ENCODE measurements at places on chromosomes 6 and 20.

GRCh38 chr6:76043690-76044089 is 28.8 kb downstream of the IMPG1 start:
- no peaks in the 10 kb centered on the region for H3K27me3 ChIP-seq
- H3K36me3 ChIP-seq = no peaks in the 10 kb centered on the region
- H3K27ac ChIP-seq = no peak overlapping the region
- H3K4me1 ChIP-seq = no peaks in the 10 kb centered on the region

DNA sequence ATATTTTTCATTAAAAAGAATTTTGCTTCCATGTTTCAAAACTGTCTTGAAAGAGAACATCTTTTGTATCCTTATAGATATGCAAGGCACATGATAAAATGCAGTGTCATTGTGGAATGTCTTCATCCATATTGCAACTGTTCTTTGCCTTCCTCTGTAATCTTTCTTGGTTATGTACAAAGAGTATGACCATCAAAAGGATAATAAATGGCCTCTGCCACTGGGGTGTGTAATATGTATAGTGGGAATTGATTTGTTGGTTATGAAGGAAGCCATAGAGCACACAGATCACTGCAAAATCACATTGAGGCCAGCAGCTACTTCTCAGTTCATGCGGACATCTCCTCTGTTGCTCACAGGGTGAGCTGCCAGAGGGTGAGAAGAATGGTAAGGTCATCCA is 703.5 kb downstream of the TFAP2A start:
- no peaks in the 10 kb centered on the region for H3K27me3 ChIP-seq
- H3K4me1 ChIP-seq = no peaks in the 10 kb centered on the region
- H3K36me3 ChIP-seq = no peaks in the 10 kb centered on the region
- no peak for DNase-seq

GRCh38 chr6:10163203-10163962 is 251.5 kb downstream of the TFAP2A start:
- H3K36me3 ChIP-seq = no peaks in the 10 kb centered on the region
- H3K4me3 ChIP-seq = no peak overlapping the region
- no peaks in the 10 kb centered on the region for H3K4me1 ChIP-seq
- H3K27ac ChIP-seq = no peak overlapping the region
- DNase-seq = no peak
- H3K27me3 ChIP-seq = no peaks in the 10 kb centered on the region

GRCh38 chr6:157995458-157995857 is 13.8 kb downstream of the SYNJ2 start:
- no peak overlapping the region for H3K27ac ChIP-seq
- H3K4me1 ChIP-seq = peaks cover 23% of the 10 kb centered on the region
- DNase-seq = no peak
- no peaks in the 10 kb centered on the region for H3K36me3 ChIP-seq

DNA sequence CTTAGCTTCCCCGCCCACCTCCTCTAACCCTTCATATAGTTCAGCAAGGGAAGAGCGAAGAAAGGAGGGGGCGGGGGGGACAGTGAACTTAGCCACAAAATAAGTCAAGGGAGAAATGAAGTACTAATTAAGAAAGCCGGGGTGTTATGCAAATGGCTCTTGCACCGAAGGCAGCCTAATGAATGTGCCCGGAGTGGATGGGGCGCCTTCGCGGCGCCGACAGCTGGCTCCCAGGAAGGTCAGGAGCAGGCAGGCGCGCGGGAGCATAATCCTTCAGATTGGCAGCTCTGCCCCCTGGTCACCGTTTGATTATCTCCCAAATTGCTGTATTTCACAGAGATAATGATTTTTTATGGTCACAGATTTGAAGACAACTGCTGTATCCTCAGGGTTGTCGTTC is 395.1 kb downstream of the TFAP2B start:
- no peak for DNase-seq
- H3K27ac ChIP-seq = no peak overlapping the region
- no peak overlapping the region for H3K4me3 ChIP-seq
- no peaks in the 10 kb centered on the region for H3K27me3 ChIP-seq
- no peaks in the 10 kb centered on the region for H3K36me3 ChIP-seq
